ENCODE measurements at places on chromosomes 4 and X.

DNA sequence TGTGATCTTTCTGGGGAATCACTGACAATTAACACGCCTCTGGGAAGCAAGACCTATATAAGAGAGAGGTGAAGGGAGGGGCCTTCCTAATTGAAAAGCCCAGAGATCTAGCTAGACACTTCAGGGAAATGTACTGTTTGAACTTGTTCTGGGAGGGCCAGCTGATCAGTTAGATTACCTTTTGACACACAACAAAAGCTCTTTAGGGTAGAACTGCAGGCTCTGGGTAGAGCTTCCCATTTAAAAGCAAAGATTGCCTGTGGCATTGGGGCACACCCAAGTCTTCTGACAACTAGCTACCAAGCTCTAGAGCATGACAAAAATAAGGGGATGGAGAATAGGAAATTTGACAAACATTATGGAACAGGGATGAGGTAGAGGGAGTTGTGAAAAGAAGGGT lies 26.3 kb downstream of the AREG start:
- DNase-seq = no peak

DNA sequence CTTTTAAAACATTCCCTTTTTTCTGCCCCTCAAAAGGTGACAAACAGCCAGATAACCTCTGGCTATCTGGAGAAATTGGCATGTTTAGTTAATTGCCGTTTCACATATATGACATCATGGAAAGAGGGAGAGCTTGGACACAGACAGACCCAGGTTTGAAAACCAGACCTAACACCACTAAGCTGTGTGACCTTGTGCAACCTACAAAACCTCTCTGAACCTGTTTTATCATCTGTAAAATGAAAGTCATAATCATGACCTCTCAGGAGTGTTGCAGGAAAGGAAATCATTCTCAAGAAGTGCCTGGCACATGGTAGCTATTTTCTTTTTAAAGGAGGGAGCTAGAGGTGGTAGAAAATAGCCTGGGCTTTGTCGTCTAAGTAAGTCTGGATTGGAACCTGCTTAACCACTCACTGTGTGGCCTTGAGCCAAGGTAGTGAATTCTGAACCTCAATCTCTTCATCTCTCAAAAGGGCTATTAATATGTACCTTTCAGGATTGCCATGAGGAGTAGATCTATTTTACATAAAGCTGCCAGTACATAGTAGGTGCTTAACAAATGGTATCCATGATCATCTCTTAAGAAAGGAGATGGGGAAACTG lies 363.5 kb downstream of the BCOR start:
- DNase-seq = no peak

- no peak for DNase-seq
These were observed 104.7 kb upstream of the TTC29 start for GRCh38 chr4:147050356-147050765.

DNA sequence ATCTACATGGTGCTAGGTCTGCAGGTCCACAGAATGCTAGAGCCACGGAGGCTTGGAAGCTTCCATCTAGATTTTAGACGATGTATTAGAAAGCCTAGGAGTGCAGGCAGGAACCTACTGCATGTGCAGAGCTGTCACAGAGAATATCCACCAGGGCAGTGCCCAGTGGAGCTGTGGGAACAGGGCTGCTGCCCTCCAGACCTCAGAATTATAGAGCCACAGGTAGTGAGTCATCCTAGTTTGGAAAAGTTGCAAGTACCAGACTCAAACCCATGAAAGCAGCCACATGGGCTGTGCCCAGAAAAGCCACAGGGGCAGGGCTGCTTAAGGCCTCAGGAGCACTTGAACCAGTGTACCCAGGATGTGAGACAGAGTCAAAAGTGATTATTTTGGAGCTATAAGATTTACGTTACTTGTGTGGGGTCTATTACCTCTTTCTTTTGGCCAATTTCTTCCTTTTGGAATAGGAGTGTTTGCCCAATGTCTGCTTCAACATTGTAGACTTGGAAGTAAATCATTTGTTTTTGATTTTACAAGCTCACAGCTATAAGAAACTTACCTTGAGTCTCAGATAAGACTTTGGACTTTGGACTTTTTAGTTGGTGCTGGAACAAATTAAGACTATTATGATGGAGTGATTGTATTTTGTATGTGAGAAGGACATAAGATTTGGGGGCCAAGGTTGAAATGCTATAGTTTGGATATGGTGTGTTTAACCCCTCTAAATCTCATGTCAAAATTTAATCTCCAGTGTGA lies 143.5 kb upstream of the CHRDL1 start:
- no peak for DNase-seq

DNA sequence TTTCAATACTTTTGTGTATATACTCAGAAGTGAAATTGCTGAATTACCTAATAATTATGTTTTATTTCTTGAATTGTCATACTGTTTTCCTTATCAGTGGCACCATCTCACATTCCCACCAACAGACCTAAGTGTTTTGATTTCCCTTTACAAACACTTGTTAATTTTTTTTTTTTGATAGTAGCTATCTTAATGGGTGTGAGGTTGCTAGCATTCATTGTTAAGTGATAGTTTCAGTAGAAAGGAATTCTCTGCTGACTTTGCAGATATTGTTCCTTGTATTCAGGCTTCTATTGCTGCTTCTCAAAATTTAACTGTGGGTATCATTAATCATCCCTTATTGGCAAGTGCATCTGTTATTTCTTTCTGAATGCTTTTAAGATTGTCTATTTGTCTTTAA lies 927.5 kb upstream of the SLIT2 start:
- no peak for DNase-seq

- DNase-seq = no peak
These were observed 159.3 kb downstream of the ATG4A start for GRCh38 chrX:108250654-108251579.

DNA sequence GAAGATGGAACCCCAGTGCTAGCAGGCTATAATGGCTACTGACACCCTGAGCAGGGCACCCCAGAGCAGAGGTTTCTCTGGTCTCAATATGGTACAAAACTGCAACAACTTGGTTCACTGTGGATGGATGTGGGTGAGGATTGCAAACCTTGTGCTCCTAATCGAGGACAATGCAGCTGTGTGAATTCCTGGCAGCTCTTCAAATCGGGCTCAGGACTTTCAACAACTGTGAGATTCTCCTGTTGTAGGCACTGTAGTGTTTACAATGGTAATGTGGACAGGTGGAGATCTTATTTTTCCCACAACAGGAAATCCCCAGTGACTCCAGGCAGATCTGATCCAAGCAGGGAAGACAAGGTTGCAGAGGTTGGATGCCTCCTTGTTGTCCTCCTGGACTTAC lies 101.5 kb downstream of the RCHY1 start:
- DNase-seq = no peak

- no peak for DNase-seq
These were observed 307.0 kb upstream of the CPEB2 start for GRCh38 chr4:14695095-14695845.

DNA sequence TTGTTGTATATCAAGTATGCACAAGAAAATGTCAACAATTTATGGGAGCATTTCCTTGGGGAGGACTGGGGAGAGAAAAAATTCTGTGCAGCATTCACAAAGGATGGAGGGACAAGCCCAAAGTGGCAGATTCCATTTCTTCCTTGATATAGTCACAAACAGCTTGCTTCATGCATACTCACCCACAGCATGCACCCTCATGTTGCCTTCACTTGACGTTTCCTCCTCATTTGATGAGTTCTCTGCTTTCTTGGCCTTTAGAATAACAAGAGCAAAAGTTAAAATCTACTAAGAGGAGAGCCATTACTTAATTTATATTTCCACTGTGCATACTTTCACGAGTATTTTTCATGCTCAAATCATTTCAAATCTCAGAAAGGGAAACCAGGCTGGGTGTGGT lies 37.7 kb downstream of the SPARCL1 start:
- no peak for DNase-seq

DNA sequence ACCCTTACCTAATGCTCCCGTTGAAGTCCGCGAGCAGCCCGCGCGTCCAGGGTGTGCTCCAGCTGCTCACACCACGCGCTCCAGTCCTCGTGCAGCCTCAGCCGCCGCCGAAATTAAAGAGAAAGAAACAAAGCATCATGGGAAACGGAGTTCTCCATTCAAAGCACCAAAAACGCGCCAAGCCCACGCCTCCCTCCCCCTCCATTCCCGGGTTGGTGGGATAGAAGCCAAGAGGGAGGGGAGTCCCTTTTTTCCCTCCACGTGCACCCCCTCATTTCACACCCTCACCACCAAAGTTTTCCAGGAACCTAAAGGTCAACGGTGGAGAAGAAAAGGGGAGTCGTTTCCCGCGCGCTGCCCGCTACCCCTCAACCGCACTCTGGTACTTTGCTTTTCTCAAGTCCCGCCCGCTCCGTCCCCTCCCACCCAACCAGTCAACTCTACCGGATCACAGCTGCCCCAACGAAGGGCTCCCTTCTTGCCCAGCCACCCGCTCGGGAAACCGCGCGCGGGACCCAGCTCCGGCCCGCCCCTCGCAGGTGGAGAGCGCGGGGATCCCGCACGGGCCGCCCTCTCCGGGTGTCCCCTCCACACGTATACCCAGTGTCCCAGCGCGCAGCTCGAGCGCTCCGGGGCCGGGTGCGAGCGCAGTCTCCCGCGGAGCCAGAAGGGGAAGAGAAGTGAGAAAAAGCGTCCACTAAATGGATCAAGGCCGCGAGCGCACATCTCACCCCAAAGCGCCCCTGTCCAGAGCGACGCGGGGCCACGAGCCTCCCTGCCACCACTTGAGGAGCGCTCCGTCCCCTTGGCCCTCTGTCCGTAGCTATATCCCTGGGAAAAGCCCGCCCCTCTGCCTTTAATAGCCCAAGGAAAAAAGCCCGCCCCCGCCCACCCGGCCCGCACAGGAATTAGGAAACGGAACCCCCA lies 65.1 kb upstream of the CCDC160 start:
- DNase-seq = no peak

DNA sequence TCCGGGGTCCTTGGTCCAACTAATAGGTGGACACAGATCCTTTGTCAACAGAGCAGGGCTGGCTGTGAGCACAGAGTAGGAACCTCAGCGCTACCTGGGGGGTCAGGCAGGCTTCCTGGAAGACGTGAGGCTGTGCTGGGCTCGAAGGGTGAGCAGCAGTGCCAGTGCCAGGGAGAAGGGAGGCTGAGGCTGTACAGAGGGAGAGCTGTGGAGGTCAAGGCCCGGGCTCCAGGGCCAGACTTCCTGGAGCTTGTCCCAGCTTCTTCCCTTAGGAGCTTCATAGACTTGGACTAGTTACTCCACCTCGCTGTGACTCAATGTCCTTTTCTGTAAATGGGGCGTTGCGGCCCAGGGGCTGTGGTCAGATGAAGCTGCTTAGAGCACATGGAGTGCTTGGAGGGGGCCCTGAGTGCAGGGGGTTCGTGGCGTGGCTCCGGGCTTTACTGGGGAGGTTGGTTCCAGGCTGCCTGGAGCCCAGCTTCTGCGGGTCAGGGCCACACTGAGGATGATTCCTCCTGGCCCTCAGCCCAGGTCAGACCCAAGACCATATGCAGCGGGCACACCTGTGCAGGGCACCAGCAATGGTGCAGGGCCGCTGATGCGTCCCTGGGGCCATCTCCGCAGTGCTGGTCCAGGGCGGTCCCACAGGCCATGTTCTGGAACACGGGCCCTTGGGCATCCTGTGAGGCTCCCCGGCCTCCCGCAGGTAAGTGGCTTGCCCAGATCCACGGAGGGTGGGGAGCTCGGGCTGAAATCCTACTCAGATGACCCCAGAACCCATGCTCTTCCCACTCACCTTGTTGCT lies 98.1 kb downstream of the DCTD start:
- DNase-seq = no peak

DNA sequence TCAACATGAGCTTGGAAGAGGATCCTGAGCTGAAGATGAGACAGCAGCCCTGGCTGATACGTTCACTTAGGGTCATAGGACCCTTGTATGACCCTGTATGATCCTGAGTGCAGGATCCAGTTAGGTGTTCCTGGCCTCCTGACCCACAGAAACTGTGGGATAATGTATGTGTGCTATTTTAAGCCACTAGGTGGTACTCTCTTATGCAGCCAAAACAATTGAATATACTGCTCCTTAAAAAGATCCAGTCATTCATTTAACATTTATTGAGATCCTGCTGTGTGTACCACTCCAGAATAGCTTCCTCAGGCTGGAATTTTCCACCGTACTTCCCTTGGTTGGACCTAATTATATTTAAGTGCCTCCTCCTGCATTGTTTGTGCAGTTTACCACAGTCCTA lies 167.1 kb downstream of the AMELX start:
- DNase-seq = no peak

- no peak for DNase-seq
These were observed 19.7 kb downstream of the FNIP2 start for GRCh38 chr4:158788516-158788915.

DNA sequence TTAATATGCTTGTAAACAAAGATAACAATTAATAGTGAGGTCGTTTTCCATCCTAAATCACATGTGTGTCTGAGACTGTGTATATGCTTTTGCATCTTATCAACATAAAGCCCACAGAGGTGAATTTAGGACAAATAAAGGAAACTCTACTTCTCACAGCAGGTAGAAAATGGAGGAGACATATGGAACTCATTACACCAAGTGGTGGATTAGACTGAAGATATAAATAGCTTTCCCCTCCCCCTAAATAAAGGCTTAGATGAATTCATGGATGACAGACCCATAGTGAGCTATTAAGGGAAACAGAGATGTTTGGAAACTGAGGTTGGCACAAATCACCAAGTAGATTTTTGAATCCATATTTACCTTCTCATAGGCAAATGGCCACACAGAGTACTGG lies 79.7 kb downstream of the GRIA3 start:
- no peak for DNase-seq

DNA sequence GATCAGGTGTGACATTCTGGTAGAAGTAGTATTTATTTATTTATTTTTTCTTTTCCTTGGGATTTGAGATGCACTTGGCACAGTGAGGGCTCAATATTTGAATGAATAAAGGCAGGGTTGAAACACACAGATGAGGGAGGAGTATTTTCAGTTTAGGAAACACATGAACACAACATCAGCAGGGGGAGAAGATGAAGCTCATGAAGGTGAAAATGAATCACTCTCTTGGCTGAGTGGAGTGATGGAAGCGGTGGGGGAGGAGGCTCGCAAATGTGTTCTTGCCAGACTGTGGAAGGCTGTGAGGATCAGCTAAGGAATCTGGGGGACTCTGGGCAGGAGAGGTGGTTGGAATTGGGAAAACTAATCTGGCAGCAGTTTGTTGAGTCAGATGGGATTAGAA lies 55.3 kb downstream of the ARHGAP10 start:
- DNase-seq = no peak

- no peak for DNase-seq
These were observed 38.7 kb upstream of the MXD4 start for GRCh38 chr4:2300431-2301224.
